ENCODE measurements at places on chromosomes 11 and 22. TPM values are rescaled to one million over a fixed set of nuclear protein-coding genes. Genes with fewer than 3 reads are reported as not detected.

The SGSM1 gene
- 1.3 TPM for total RNA-seq

The GNG3 gene
- not detected for total RNA-seq

The POLR3H gene
- total RNA-seq, result 7.8 TPM

The F2 gene
- not detected for total RNA-seq

The SLC22A6 gene
- total RNA-seq, result not detected

The TRIM44 gene
- 10.7 TPM for total RNA-seq

The H19 gene
- total RNA-seq, result 7,961 TPM

The GTF2H1 gene
- total RNA-seq, result 50.9 TPM

The ELF5 gene
- 25.5 TPM for total RNA-seq

The WNT7B gene
- total RNA-seq, result 4.3 TPM

The TIGD3 gene
- 0.20 TPM for total RNA-seq

The TEX12 gene
- 0.20 TPM for total RNA-seq

The GNAZ gene
- total RNA-seq, result 1.8 TPM

The BATF2 gene
- 0.20 TPM for total RNA-seq

The PGR gene
- 0.10 TPM for total RNA-seq

The OSM gene
- 1.3 TPM for total RNA-seq

The INSC gene
- 2.3 TPM for total RNA-seq

The FGF19 gene
- 0.49 TPM for total RNA-seq

The SDHD gene
- 124 TPM for total RNA-seq

The DGCR6 gene
- 3.2 TPM for total RNA-seq

The SHANK3 gene
- 7.2 TPM for total RNA-seq
